ENCODE measurements at places on chromosomes 3 and 15. TPM values are rescaled to one million over a fixed set of nuclear protein-coding genes. Genes with fewer than 3 reads are reported as not detected.

- DNase-seq: peak; percentile 92
These were observed 5.8 kb downstream of the LTK start for GRCh38 chr15:41507820-41508290.

- DNase-seq: no peak
These were observed 168.9 kb downstream of the TIGIT start for GRCh38 chr3:114462750-114463149.

GRCh38 chr3:45966371-45966791 lies 23.1 kb downstream of the CXCR6 start:
- no peak for DNase-seq

GRCh38 chr3:27596334-27596841 lies 112.2 kb upstream of the SLC4A7 start:
- peak; percentile 69 for DNase-seq

THRB gene
- total RNA-seq: 9.7 TPM

XCR1 gene
- total RNA-seq: not detected

C2CD4B gene
- not detected for total RNA-seq

- DNase-seq: peak; percentile 53
These were observed 1.1 kb downstream of the PIAS1 start for GRCh38 chr15:68055224-68055705.

HTR3D gene
- not detected for total RNA-seq

DNA sequence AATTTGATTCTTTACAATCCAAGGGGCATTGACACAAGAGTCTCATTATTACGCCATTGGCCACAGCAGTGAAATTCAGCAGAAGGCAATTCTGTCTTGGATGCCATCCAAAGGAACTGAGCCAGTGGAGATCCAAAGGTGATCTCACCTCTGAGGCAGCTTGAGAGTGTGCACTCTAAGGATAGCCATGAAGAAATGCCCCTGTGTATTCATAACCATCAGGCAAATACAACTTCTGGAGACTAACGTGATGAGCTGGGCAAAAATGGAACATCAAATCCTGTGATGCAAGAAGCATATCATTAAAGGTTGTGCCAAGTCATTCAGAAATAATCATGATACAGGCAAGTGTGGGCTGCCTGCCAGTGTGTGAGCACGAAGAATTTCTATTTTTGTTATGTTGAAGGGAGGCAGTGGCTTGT lies 41.4 kb downstream of the ROBO2 start:
- DNase-seq: peak; percentile 45

HIGD2B gene
- total RNA-seq: not detected

- DNase-seq: peak; percentile 65
These were observed 258.9 kb downstream of the UACA start for GRCh38 chr15:70504299-70504951.

- peak; percentile 32 for DNase-seq
These were observed 126.8 kb downstream of the DLG1 start for GRCh38 chr3:197171481-197172067.

- DNase-seq: peak; percentile 9
These were observed 48.8 kb downstream of the SENP7 start for GRCh38 chr3:101464235-101464634.

GRCh38 chr3:193962986-193963685 lies 172.8 kb upstream of the HES1 start:
- DNase-seq: peak; percentile 41

GATA2 gene
- total RNA-seq: 26.8 TPM

RETNLB gene
- not detected for total RNA-seq

ZNF774 gene
- total RNA-seq: 1.1 TPM

DNA sequence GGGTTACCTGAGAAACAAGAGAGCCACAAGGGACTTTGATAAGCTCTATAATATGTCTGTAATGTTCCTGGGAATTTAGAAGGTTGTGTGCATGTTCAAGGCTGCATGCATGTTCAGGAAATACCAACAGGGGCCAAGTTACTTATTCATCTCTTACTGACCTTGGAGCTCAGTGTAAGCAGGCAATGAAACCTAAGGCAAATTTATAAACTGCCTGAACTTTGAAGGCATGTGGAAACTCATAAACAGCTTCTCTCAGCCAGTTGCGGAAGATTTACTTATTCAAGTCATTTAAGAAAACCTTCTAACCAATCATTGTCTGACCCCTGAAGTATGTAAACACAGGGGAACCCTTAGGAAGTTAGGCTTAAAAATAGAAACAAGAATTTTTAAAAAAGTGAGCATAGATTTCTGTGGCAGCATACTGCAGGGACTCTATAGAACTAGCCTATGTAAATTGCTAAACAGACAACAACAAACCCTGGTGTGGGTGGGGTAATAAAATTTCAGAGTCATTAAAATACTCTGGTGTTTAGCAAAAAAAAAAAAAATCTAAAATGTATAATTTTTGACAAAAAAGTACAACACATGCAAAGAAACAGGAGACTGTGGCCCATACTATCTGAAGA lies 57.2 kb downstream of the SLC15A2 start:
- DNase-seq: no peak

- DNase-seq: no peak
These were observed 33.6 kb downstream of the GPR171 start for GRCh38 chr3:151169262-151169947.

DNA sequence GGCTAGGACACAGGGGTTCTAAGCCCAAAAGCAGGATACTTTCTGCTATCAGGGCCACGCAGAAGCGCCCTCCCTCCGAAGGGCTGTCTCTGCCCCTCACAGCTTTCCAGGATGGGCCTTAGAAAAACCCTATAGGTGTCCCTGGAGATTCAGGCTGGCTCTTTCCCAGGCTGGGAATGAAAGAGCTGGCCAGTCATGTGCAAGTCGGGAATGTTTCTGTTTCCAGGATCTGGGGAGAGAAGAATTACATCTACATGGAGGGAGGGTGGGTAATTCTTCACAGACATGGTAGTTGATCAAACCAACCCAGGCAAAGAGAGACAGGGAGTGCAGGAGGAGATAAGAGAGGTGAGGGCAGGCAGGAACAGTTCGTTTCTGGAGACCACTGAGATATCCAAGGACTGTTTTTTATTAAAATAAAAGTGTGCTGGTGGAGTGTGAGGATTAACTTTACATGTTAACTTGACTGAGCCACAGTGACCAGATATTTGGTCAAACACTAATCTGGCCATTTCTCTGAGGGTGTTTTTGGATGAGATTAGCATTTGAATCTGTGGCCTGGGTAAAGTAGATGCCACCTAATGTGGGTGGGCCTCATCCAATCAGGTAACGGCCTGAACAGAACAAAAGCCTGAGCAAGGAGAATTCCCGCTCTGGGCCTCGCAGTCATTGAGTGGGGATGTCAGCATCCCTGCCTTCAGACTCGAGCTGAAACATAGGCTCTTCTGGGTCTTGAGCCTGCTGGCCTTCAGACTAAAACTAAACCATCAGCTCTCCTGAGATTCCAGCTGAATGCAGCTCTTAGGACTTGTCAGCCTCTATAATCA lies 15.3 kb downstream of the NUP210 start:
- no peak for DNase-seq

GRCh38 chr15:39461536-39462130 lies 119.2 kb upstream of the THBS1 start:
- DNase-seq: no peak

GOLGA8J gene
- total RNA-seq: not detected

- DNase-seq: no peak
These were observed 14.2 kb upstream of the MTMR10 start for GRCh38 chr15:31005660-31006059.

- no peak for DNase-seq
These were observed 159.7 kb downstream of the GOLIM4 start for GRCh38 chr3:167936019-167936418.

DNA sequence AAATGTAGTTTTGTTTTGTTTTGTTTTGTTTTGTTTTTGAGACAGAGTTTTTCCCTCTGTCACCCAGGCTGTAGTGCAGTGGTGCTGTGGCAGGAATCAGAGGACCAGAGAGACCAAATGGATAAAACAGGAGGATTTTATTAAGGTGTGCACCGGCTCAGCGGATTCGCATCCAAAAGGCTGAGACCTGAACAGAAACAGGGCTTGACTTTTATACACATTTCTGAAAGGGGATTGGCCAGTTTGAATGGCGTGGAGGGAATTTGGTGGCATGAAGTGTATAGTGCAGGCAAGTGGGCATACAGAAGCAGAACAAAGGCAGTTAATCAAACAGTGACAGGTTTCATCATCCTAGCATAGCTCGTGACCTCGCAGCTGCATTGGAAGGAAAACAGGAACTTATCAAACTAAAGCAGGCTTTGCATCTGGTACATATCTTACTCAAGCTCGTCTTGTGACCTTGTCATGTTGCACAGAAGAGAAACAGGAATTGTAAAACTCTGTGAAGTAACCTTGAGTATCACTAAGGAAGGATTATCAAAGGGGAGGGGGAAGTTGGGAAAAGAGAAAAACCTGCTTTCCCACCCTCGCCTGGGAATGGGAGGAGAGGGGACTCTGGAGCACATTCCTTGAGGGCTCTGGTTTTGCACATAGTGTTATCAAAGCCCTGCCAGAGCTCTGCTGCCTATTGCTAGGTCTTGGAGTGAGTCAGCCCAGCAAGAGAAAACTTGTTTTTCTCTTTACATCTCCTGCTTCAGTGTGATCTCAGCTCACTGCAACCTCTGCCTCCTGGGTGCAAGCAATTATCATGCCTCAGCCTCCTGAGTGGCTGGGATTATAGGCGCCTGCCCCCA lies 38.5 kb downstream of the C3orf62 start:
- peak; percentile 23 for DNase-seq

DNA sequence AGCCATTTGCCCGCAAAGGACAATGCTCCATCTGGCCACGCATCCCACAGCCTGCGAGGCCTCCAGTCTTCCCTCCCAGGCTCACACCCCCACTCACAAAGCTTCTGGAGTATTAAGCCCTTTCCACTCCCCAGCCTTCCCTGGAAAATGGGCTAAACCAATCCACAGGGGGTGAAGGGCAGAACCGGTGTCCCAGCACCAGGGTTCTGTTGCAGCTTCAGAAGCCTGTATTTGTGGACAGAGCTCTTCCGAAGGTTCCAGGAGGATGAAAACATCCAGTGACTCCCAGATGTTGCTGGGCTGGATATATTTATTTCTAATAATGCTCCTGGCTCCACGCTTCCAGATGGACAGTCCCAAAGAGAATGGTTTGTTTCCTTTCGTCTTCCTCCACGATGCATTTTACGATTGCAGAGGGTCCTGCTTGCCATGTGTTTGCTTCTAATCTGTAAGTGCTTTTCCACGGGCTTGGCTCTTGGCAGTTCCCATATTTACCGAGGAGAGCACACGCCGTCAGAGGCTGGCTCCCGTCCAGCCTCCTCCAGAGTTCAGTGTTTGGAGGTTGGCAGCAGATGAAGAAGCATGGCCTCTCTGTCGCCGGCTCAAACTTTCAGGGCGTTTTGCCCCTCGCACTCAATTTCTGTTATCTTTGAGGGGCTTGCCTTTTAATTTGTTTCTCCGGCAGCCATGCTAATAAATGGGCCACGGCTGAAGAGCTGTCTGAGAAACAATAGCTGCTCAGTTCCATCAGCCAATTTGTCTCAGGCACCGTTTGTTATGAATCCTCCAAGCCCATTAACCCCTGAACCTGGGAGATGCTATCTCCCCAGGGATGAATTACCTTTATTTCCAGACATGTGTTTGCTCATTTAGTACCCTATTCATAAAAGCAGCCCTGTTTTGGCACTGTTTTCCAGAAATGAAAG lies 367.9 kb upstream of the PROK2 start:
- DNase-seq: peak; percentile 77

DNA sequence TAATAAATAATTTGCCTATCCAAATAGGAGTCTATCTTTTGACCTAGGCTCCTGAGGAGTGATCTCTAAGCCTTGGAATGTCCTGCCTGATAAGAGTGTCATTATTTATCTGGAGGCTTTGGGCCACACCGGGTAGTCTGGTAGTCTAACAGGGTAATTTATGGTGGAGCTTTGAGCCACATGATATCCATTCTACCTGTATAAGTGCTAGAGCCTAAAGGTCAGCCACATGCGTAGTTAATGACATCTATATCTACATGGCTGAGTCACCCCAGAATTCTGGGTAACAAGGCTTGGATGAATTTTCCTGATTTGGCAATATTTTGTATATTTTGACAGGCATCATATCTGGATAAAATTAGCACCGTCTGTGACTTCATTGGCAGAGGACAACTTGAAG lies 681.4 kb downstream of the MCTP2 start:
- DNase-seq: no peak

SNX22 gene
- not detected for total RNA-seq

GRCh38 chr3:157131861-157132260 lies 28.1 kb downstream of the CCNL1 start:
- peak; percentile 93 for DNase-seq

PLSCR2 gene
- total RNA-seq: not detected

DNA sequence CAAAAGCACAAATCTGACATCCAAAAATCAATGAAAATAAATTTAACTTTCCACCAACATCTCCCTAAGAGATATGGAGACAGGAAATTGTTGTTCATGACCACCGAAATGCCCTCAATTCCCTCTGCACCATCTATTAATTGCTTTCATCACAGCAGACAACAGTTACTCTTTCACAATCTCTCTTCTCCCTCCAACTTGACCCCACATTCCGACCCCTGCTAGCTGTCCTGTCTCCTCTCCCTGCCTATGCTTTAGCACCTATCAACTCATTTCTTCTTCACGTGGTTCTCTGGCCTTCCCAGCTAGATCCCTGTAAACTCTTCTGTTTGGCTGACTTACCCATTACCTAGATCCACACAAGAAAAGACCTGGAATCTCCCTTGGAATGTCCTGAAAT lies 173.9 kb upstream of the ADAMTS9 start:
- DNase-seq: no peak

GRCh38 chr3:123168122-123168521 lies 33.6 kb upstream of the SEC22A start:
- DNase-seq: no peak

- DNase-seq: peak; percentile 57
These were observed 21.3 kb upstream of the CAV3 start for GRCh38 chr3:8712045-8712907.

WDR72 gene
- total RNA-seq: 5.9 TPM

- no peak for DNase-seq
These were observed 27.2 kb upstream of the WDR5B start for GRCh38 chr3:122443090-122443489.

- no peak for DNase-seq
These were observed 101.3 kb downstream of the FMN1 start for GRCh38 chr15:33093222-33093621.

GRCh38 chr3:116815831-116816588 lies 106.4 kb downstream of the TUSC7 start:
- no peak for DNase-seq

GRCh38 chr3:161957467-161957866 lies 460.9 kb downstream of the OTOL1 start:
- DNase-seq: peak; percentile 18

LXN gene
- total RNA-seq: 332 TPM

DNA sequence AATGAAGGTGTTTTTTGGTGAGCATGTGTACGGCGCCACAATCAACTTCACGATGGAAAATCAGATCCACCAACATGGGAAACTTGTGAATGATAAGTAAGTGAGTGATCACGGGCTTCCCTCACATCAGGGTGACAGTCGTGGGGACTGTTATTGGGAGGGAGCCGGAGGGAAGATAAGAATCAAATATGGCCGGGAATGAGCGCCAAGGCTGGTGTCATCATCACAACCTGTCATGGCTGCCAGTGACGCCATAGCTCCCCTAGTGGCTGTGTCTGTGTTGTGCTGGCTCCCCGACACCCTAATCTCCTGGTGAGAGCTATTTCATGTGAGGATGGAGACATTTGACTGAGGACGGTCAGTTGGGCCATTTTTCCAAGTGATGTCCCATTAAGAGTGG lies 168.5 kb downstream of the SV2B start:
- DNase-seq: no peak

- DNase-seq: no peak
These were observed 192.7 kb downstream of the ZIC4 start for GRCh38 chr3:147213633-147214032.

GNB4 gene
- total RNA-seq: 6.3 TPM

LRRC31 gene
- 0.04 TPM for total RNA-seq
